Peyer's patch (tissue), 4 donors: ENCODE measurements at places on chromosomes 4 and X.

- DNase-seq = no peak
Measured at GRCh38 chr4:11702886-11703557, 274.3 kb upstream of the HS3ST1 start.

DNA sequence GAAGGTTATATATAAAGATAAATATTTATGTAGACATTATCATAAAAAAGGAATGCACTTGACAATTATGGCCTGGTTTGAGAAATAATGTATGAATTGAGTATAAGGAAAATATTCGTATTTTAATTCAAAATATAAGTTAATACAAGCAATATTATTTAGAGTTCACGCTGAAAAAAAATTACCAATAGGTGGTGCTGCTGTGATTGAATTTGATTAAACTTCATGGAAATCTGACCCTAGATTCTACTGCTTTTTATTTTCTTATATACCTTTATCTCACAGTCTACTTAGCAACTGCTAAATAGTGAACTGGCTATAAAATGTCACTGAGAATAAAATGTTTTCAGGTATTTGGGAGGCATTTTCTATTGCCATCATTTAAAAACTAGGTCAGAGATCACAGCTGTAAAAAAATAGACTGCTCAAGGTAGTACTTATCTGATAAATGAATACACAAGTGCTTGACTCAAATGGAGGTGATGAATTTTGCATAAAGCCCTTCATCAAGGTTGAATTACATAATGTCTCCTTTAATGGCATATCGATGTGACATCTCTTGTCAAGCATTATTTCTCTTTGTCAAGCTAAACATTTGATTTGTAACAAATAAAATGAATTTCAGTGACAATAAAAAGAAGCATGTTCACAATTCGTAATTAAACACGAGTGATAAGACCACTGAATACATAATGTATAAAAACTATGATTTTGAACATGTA, 1638.8 kb upstream of the PCDH7 start:
- DNase-seq = no peak

DNA sequence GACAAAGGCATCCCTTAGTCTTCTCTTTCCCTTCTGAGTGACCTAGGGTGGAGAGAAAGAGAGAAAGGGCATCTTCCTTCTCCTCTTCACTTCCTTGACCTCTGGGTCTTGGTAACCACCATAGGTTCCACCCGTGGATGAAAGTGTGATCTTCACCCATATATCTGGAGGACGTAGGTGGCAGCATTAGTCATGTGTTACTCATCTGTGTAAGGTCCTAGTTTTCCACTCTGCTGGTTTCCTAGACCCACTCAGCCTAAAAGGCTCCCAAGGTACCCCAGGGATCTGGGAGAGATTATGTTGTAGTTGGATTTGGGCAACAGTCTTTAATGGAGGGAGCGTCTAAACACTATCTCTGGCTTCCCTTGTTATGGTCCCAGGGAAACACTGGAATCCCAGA, 45.5 kb upstream of the RAB9B start:
- no peak for DNase-seq

DNA sequence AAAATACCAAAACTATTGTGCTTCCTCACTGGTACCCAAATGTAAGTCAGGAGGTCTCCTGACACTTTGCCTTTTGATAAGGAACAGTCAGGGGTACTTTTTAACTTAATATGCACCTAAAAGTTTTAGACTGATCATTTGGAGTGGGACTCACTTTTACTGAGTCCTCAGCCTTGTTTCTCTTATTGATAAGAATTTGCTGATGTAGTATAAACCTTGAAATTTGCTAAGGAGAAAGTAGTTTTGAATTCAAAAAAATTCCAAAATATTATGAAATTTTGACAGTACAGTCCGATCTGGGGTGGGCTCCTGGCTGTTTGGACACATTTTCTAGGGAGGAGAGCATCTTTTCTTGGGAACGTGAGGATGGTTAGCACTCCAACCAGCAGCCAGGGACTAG, 91.4 kb upstream of the GATB start:
- no peak for DNase-seq

- no peak for DNase-seq
Measured at GRCh38 chrX:68232206-68232605, 201.1 kb downstream of the OPHN1 start.

- DNase-seq = no peak
Measured at GRCh38 chrX:96688789-96689188, 4.1 kb downstream of the DIAPH2 start.

GRCh38 chrX:124030520-124030919, 69.0 kb downstream of the STAG2 start:
- no peak for DNase-seq

DNA sequence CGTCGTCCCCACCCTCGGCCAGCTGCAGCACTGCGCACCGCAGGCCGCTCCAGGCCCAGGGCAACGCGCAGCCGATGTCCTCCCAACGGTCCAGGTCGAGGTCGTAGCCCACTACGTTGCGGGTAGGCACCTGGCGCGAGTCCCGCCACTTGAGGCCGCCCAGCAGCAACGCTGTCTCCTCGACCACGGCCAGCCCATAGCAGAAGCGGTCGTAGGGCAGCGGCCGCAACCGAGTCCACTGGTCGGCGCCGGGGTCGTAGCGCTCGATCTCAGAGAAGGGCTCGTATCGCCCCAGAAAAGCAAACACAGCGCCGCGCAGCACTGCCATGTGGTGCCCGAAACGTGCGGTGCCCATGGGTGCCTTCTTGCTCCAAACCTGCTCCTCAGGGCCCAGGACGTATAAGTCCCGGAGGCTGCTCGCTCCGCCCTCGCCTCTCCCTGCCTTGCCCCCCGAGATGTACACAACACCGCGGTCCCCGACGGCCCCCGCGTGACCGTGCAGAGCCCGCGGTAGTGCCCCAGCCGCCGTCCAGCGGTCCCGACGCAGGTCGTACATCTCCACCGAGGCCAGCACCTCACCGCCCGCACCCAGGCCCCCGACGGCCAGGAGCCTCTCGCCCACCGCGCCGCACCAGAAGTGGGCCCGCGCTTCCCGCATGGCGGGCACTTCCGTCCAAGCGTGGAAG, 2.1 kb downstream of the KLHL34 start:
- no peak for DNase-seq

GRCh38 chr4:534576-535151, 35.7 kb downstream of the PIGG start:
- DNase-seq = peak; percentile 27

- DNase-seq = no peak
Measured at GRCh38 chr4:118979712-118980111, 91.1 kb downstream of the SYNPO2 start.

DNA sequence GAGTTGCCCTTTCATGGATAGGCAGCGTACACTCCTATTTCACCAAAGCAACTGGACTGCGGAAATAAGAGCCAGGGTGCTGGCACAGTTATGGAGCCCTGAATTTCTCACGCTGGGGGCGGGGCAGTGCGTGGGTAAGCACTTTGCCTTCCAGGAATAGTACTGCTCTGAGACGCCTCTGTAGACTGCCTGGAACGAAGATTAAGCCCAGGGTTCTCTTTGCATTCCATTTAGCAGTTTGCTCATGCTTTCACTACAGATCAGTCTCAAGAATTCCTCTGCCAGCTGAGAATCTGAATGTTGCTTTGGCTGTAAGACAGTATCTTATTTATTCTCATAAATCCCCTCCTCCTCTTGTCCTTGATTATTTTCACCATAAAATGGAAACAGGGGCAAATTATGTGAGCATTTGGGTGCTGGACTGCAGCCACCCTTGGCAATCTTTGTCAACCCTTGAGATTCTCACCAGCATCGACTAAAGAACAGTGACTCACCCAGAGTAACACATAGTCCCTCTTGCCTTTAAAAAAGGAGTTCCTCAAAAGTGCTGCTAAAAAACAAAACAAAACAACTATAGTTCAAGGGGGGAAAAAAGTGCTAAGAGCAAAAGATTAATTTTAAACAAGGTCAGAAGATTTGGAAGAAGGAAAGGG, 88.9 kb upstream of the CITED1 start:
- no peak for DNase-seq

DNA sequence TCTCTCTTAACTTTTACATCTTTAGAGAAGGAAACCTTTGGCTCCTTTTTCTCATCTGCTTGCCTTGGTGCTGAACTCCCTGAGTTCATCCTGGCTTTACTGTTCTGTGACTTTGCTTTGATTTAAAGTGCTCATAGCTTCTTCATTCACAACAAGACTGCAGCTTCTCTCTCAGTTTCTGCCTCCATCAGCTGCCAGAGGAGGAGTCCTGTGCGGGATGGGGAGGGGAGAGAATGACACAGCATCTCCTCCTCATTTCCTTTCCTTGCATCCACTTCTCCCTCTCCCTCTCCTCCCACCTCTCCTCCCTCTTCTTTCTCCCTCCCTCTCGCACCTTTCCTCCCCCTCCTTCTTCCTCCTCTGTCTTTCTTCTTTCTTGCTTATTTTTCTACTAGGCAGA, 42.0 kb downstream of the CBLL2 start:
- DNase-seq = no peak

DNA sequence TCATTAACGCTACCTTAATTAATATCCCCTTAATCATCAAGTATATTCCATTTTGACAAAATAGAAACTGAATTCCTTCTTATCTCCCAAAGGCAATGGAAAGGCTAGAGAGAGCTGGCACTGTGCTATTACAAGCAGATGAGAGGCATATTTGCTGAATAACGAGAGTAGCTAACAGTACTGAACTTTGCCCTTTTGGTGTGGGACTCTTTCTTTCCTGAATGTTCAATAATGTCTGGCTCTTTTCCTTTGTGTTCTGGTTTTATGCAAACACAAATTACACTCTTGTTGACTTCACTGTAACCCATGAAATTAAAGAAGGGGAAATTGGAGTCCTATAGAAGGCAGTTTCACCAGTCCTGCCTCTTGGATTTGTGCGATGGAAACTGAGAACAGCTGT, 63.5 kb downstream of the SHROOM3 start:
- DNase-seq = no peak

GRCh38 chr4:144712775-144713174, 66.8 kb downstream of the HHIP start:
- DNase-seq = no peak

- DNase-seq = no peak
Measured at GRCh38 chr4:66404141-66404540, 733.9 kb upstream of the EPHA5 start.

- DNase-seq = no peak
Measured at GRCh38 chrX:66601522-66601921, 37.4 kb downstream of the EDA2R start.

DNA sequence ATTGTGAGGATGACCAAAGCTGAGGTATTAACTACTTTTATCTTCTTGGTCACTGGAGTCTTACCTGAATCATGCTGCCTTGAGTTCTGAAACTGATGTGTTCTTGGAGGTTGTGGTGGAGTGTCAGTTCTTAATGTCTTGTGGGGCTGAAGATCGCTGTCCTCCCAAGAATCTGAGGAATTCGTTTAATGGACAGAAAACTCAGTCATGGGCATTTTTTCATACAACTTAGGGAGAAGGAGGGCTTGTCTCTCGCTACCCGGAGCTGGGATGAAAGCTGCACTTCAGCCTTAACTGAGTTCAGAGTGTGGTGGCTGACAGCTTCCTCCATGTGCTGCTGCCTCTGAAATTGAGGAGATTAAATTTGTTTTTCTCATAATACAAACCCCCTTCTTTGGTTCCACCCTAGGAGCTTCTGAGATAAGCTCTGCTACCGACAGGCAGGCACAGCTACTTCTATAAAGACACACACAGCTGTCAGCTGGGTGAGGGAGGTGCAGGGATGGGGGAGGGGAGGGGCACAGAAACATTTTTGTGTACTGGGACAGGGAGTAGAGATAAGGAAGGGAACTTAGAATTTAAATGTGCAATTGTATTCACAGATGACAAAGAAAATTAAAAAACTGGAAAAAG, 30.8 kb downstream of the RBBP7 start:
- no peak for DNase-seq

DNA sequence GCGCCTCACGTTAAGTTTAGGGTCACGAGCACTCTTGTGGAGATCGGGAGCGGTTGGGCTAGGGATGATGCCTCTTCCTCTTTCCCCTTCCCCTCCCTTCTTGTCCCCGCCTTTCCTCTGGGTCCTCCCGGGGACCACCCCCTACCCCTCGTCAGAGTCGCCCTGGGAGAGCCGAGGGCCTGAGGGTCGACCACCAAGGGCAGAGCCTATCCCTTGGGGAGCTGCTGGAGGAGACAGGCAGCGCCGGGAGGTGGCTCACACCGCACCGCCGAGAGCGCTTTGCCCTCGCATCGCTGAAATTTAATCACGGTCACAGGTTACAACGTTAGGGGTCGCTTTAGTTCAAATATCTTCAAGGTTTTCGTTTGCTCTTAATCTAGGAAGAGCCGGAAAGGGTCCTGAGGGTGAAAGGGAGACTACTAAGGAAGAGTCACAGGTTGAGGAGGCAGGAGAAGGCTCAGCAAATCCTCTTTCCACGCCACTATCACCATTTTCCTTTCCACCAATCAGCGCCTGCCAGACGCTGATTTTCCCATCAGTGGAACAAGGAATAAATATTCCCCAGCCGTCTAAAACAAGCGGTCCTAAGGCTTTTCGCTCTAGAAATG, 528 bp upstream of the SNCA start:
- peak; percentile 50 for DNase-seq

- no peak for DNase-seq
Measured at GRCh38 chrX:105870445-105870844, 48.1 kb downstream of the NRK start.

DNA sequence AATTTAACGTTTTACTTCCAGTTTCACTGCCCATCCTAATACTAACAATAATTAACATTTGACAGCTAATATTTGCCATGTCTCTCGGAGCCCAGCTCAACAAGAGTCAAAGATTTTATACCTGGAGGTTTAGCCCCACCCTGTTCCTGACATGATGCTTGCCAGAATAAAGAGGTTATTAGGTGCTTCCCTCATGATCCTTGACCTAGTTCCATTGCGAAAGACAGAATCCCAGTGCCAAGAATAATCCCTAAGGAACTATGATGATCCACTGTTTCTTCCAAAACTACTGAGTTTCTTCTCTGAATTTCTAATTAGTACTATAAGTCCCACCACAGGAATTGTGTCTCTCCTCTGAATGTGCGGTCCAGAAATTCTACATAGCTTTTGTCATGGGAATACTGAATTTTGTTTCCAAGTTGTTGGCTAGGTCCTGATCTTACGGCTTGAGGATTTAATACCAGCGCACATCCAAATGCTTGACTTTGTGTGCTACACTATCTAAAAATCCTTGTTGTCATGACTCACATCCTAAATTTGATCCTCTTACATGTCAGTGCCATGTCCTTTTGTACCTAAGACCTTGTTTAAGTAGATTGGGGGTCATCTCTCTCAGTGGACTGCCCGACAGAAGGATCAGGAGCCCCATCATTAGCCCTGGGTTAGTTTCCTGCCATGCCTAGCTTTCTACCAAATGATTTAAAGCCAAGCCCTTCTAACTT, 23.1 kb downstream of the ANTXR2 start:
- no peak for DNase-seq

DNA sequence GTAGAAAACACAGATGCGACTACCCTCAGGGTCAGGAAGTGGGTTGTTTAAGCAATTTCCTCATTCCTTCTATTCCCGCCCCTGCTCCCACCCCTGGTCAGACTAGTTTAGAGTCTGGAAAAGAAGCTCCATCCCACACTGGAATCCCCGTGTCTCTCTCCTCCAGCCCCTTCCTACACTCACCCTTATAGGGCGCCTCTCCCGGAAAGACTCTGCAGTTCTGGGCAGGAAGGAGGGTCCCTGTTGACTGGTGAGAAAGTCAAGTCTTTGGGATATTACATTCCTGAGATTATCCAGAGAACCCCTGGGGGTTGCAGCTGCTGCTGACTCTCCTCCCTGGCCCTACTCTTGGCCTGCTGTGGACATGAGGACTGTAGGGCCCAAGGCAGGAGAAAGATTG, 11.9 kb downstream of the STARD8 start:
- no peak for DNase-seq
